ENCODE measurements at places on chromosomes 3 and 15. TPM values are rescaled to one million over a fixed set of nuclear protein-coding genes. Genes with fewer than 3 reads are reported as not detected.

Gene NUP210
- total RNA-seq = 21.1 TPM

Gene IMPG2
- 0.29 TPM for total RNA-seq

- DNase-seq = no peak
Measured at GRCh38 chr3:23991306-23991682, 46.2 kb downstream of the NR1D2 start.

DNA sequence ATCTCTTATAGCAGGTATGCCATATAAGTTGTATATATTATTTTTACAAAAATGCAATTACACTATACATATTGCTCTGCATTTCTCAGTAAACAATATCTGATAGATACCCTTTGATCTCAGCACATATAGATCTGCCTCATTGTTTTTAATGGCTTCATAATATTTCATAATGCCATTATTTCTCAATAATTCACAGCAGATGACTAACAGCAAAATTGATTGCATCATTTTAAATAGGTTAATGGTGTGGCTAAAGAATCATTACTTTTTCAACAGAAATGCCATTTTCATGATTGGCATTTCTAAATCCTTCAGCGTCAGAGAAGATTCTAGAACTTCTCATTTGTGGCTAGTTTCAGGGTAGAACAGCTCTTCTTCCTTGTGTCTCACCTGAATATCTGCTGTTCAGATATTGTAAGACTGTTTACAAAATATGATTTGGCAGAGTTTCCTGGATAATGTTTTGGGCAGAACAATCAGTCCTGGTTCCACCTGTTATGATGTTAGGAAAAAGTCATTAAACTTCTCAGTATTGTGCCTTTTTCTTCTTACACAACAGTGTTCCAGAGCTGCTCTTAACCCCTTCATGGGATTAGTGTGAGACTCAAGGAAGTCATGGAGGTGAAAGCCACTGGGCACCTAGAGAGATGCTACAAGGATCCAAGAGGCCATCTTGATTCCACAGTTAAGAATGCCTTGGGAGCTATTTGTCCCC, 397.6 kb upstream of the THBS1 start:
- DNase-seq = no peak

All from stomach (tissue), 19 donors.